Stimulated activated CD4-positive, alpha-beta T cell treated with anti-CD3 and anti-CD28 coated beads, Interleukin-1b, Interleukin-23, amount 100 ng/mL, for 1 hour (primary cell): ENCODE measurements at places on chromosomes 3 and 15.

DNA sequence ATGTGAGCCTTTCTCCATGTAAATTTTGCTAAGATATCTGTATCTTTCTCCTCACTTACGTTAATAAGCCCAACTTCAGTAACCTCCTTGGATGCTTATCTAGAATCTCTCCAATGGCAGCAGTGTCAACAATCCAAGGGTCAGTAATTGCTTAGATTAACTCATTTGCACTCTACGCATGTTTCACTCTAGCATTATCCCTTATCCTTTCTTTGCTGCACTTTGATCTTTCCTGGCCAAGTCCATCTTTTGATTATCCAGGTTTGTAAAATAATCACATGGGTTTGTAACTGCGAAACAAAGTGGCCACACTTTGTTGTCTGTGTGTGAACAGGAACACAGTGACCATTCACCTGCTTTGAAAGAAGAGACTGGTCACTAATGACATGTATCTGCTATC is 577.6 kb downstream of the RSL24D1 start:
- no peak for DNase-seq

DNA sequence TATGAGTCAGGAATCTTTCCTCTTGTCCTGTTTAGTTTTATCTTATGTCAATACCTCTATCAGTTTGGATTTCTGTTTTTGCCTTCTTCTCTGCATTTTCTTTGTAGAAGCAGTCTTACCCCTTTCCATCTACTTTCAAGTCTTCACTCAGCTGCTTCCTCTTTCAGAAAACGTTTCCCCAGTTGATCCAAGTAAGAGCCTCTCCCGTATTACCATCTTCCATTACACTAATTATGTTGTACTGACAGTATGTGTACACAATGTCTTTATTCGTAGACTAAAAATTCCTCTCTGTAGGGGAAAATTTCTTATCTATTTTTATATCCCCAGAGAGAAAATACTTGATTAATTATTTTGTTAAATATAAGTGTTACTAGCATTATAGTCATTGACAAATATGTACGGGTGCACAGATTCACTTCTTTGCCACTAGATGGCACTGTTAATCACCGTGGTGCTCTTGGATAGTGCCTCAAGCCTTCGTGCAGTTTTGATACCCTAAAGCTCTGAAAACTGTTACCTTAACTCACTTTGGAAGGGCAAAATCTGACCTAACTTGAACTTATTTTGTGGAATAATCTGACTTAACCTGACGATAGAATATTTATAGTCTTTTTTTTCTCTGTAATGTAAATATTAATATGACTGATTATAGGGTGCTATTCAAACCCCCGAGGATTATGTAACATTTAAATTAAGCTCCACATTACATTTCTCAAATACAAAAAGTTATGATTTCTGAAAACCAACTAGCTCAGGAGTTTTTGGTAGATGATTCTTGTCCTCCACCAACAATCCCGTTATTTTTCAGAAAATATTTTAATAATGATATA is 74.2 kb upstream of the POU1F1 start:
- DNase-seq: no peak

DNA sequence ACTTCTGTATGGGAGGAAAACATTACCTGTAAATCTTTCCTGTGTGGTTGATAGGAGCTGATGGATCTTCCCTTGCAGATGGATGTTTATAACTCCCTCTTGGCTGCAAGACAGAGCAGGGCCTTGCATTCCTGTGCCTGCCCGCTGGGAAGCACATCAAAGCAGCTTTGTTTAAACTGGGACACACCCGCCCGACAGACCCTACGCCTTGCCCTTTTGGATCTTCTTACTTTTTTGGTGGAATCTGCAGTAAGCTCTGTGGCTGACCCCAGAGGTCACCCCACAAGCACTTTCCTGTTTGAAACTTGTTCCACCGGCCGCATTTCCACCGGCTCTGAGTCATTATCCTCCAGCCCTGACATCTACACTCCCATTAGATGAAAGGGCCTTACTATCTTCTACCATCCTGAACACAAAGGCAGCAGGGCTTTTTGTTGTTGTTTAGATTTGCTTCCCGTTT is 244.1 kb upstream of the STT3B start:
- DNase-seq: no peak

DNA sequence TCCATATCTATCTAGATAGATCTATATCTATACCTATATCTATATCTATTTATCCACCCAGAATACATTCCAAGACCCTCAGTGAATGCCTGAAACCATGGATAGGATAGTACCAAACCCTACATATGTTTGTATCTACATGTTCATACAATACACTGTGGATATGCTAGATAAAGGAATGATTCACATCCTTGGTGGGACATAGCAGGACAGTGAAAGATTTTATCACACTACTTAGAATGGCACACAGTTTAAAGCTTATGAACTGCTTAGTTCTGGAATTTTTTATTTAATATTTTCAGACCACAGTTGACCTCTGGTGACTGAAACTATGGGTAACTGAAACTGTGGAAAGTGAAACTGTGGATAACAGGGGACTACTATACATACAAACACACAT is 198.8 kb upstream of the TTC14 start:
- no peak for DNase-seq

DNA sequence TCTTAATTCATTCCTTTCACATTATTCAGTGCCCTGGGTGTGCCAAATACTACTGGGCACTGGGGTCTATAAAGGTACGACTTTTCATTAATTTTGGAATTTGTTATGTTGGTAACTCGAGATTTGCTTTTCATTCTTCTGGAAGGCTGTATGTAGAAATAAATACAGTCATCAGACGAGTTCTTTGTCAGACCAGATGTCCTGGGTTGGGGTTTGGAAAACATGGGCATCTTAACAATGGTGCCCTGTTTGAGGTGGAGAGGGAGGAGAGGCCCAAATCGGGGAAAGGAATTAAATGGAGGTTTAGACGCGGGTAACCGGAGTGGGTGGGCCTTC is 662 bp upstream of the GLCE start:
- DNase-seq: no peak
